ENCODE measurements at places on chromosomes 4 and X.

GRCh38 chr4:139314047-139314800, 11.9 kb upstream of the NDUFC1 start:
- no peak for DNase-seq

- DNase-seq, result no peak
Observed at GRCh38 chr4:42560467-42560861, 96.4 kb downstream of the ATP8A1 start.

DNA sequence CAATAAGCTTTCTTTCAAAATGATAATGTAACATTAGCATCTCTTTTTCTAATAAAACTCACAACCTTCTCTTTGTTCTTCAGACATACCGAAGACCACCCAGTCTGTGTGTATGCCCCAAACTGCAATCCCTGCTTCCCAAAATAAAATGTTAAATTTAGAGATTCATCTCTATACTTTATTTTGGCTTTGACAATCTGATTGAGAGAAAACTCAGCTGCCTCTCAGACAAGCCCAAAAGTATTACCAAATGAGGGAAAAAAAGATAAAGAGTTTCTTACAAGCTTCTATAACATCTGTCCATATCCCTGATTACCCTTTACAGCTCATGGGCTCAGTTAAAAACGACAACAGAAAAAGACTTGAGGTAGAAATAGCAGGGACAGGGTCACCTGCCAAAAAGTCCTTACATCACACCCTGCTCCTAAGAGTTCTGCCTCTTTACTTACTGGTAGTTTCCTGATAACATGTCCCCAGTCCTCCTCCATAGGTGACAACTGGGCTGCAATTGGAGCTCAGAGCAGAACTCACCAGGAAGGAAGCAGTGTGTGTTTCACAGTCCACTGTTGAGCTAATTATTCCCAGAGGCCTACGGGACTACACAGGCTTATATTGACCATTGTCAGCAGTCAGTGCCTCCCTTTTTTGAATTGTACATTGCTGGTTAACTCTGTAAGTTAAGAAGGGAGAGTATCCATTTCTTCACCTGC, 70.9 kb upstream of the FAM9C start:
- no peak for DNase-seq

- DNase-seq, result no peak
Observed at GRCh38 chrX:11188664-11189063, 77.5 kb downstream of the HCCS start.

DNA sequence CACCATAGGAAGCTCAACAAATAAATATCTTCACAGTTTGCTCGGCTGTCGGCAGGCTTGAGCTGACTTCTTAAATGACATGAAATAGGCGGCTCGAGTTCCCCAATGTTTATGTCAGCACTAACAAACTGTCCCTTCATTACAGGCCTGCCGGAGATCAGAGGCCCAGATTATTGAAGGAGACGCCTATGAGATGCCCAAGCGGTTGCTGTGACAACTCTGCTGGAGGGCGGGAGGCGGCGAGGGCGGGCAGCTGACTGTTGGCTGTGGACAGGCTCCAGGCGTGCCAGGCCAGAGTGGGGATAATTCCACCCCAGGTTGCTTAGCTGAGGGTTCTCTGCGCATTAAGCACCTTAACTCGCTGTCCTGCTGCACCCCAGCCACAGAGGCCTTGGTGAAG, 39.2 kb upstream of the MSX1 start:
- DNase-seq, result no peak

- DNase-seq, result no peak
Observed at GRCh38 chr4:87100168-87100567, 120.2 kb downstream of the KLHL8 start.

DNA sequence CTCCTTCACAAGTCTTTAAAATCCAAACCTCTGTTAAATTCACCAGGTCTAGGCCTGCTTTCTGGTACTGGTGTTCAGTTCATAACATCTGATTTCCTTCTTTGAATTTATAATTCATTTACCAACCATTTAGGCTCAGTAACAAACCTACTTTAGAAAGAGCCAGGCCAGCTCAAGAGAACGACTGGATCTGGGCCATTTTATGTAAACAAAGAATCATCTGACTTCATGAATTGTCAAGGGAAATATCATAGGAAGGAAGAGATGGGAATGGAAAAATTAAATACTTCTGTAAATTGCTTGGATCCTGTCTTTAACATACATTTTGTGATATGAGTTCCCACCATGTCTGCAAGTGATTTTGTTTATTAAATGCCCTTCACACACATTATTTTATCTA, 36.5 kb downstream of the DCHS2 start:
- no peak for DNase-seq

DNA sequence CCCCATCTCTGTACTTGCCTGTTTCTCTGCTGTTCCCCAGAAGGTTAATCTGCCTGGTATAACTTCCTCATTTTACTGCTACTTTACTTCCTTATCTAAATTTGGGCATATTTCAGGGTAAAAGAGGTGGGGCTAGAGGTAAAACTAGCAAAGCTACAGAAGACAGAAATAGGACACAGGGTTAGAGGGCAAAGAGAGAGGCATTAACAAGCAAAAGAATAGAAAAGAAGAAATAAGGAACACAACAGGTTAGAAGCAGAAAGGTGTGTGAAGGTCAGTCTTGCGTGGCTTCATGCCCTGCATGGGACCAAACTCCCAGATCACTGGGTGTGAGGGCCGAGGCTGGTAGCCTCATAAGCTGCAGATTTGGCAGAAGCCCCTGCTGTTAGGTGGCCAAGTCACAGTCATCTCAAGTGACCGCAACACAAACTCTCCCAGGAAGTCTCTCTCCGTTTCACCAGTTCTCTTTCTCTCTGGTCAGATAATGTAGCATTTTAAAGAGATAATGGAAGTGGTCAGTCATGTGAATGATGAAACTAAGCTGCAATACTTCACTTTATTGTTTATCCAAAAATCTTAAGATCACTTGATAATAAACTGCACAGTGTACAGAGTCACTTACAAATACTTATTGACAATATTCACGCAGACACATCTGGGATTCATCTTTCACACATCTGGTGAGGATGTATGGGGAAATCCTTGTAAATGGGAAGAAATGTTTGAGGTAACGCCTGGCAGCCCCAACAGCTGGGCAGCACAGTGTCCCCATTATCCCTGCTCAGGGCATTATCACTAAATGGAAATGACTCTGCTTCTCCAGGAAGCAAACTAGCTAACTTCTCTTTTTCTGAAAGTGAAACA, 16.4 kb downstream of the TMEM154 start:
- no peak for DNase-seq

GRCh38 chr4:27638163-27638915, 777.7 kb downstream of the STIM2 start:
- no peak for DNase-seq

DNA sequence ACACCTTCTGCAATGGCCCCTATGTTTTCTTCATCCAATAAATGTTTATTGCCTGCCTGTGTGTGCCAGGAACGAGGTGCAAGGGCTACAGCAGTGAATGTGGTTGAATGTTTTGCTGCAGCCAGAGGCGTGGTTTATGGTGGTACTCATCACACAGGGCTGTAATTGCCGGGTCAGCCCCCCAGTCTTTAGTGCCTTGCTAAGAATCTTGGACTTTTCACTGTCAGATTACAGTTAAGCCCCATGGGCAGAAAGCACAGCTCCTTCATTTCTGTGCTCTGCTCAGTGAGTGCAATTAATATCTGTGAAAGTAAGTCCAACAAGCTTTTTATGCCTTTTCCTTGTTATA, 67.8 kb downstream of the TAPT1 start:
- no peak for DNase-seq

GRCh38 chrX:154505734-154506133, 10.3 kb downstream of the FAM3A start:
- no peak for DNase-seq

- DNase-seq, result no peak
Observed at GRCh38 chr4:2977211-2978088, 14.1 kb downstream of the GRK4 start.

DNA sequence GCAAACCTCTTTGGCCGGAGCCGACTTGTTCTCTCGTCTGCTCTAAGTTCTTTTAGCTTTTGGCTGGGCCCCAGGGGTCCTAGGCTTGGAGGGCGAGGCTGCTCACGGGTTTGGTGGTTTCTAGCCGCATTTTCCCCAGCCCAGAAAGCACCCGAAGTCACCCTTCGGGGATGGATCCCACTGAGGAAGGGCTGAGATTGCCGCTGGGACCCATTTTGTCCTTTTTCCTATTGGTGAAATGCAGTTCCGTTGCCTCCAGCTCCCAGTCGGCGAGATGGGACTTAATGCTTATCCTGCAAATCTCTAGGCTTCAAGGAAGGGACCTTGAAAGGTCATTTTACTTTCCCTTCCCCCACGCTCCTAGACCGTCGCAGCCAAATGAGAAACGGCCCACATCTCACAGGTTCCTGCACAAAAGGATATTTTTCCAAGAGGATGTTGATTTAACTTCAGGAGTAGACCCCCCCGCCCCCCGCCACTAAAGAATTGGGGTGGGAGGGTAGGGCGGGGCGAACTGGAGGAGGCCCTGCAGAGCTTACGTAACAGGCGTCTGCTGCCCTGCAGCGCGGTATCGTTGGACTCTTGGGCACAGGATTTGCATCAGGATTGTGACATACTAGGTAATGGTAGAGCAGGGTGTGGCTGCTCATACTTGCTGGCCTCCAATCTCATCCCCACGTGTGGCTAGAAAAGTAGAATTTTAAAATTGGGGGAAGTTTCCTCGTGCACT, 564 bp downstream of the PGK1 start:
- DNase-seq, result peak; percentile 28

- DNase-seq, result no peak
Observed at GRCh38 chr4:3445829-3446545, 4.2 kb downstream of the HGFAC start.

- DNase-seq, result no peak
Observed at GRCh38 chrX:56975611-56976010, 19.7 kb downstream of the SPIN3 start.

GRCh38 chr4:53367721-53368120, 1.9 kb upstream of the SCFD2 start:
- DNase-seq, result no peak

- no peak for DNase-seq
Observed at GRCh38 chrX:115895678-115896329, 274.7 kb upstream of the AGTR2 start.

- DNase-seq, result no peak
Observed at GRCh38 chr4:58368221-58368620, 1258.0 kb upstream of the IGFBP7 start.

DNA sequence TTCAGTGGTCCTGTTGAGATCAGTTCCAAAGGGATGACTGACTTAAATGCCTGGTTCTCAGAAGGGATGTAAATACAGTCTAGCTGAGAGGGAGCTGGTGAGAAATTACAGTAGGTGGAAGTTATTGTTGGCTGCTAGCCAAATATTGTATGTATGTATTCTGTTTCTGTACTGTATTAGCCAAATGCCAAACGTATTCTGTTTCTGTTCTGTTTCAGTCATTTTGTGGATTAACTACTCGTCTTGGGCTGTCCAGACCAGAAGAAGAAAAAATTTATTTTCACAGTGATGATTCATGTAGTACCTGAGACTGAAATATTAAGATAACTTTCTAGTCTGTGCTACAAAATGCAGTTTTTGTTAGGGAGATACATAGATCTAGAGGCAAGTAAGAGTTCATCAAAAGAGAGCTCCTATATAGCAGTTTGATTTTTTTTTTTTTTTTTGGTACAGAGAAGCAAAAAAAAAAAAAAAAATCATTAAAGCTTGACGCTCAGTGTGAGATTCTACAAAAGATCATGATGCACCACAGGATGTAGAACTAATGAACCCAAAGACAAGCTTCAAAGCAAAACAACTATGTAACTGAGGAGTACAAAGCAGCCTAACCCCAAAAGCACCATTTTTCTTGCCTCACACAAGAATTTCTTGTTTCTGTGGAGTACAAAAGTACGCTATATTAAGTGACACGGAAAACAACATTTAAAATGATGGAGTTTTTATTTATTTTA, 54.8 kb downstream of the CASP6 start:
- no peak for DNase-seq

- DNase-seq, result no peak
Observed at GRCh38 chr4:145452447-145453162, 29.0 kb upstream of the SMAD1 start.

- no peak for DNase-seq
Observed at GRCh38 chrX:114581528-114582263, 2.2 kb upstream of the HTR2C start.

DNA sequence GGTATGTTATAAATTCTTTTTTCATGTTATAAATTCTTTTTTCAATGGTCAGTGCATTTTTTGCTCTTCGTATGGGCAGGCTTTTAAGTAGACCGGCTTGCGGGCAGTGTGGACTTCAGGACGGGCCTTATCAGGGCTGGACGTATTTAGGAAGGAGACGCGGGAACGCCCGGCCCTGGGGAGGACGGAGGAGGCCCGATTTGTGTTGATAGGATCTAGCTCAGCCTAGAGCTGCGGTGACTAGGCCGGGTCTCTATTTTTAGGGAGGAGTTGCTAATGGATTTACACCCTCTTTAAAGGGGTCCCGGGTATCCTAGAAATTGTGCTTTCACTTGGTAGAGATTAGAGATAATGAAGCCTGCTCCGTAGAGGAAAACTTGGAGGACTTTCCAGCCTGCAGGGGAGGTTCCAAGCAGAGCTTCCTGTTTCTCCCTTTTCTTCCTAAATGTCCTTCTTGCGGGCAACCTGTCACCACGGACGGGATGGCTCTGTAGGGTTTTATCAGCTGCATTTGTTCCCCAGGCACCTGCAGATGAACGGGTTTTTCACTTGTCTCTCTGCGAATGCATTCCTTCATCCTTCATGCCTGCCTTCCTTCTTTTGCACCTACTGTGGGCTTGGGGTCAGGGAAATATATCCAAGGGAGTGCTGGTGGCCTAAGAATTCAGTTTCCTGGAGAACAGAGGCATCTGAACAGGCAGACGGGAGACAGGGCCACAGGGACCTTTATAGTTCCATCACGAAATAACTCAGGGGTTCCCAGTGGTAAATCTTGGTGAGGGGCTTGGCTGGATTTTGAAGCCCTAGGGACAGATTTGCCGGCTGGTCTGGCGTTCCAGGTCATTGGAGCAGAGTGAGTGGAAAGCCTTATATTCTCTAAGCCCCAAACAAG, 1.4 kb downstream of the CD99 start:
- DNase-seq, result no peak

- no peak for DNase-seq
Observed at GRCh38 chr4:184727430-184727829, 6.5 kb downstream of the CENPU start.

DNA sequence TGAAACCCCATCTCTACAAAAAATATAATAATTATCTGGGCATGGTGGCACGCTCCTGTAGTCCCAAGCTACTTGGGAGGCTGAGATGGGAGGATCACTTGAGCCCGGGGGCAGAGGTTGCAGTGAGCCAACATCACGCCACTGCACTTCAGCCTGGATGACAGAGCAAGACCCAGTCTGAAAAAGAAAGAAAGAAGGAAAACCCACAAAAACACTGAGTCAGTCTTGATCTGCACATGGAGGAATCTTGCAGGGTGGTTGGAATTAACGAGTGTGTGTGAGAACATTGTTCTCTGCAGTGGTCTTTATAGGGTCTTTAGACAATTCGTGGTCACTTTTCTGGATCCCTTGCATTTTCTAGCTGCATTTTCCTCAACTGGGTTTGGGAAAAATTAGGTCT, 23.2 kb downstream of the ADD1 start:
- DNase-seq, result no peak

Measured in stimulated activated CD4-positive, alpha-beta T cell treated with anti-CD3 and anti-CD28 coated beads, Interleukin-12 subunit alpha, Interleukin-12 subunit beta, amount 100 ng/mL, for 4 hours (primary cell).